GM12864 (cell line): ENCODE measurements at places on chromosomes 4 and X.

DNA sequence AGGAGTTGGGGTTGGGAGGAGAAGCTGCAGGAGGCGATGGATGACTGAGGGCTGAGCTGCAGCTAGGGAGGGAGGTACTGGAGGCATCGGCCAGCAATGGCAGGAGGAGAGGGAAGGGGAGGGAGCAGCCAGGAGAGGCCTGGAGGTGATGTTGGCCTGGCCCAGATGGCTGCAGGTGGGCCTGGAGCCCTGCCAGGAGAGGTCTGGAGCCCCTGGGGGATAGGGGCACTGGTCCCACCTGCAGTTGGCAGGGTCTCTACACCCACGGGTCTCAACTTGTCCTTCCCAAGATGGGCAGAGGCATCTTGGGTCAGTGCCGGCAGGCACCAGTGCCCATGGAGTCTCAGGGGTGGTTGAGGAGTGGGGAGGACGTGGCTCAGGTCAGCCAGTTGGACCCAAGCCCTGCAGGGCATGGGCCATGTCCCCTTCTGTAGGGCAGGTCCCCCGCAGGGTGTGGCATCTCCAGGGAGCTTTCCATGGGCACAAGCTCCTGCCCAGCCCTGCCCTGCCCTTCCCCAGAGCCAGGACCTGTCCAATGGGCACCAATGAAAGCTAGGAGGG, 2.7 kb upstream of the MXD4 start:
- no peak for DNase-seq

- no peak for DNase-seq
Measured at GRCh38 chr4:103429283-103429682, 231.1 kb upstream of the CENPE start.

DNA sequence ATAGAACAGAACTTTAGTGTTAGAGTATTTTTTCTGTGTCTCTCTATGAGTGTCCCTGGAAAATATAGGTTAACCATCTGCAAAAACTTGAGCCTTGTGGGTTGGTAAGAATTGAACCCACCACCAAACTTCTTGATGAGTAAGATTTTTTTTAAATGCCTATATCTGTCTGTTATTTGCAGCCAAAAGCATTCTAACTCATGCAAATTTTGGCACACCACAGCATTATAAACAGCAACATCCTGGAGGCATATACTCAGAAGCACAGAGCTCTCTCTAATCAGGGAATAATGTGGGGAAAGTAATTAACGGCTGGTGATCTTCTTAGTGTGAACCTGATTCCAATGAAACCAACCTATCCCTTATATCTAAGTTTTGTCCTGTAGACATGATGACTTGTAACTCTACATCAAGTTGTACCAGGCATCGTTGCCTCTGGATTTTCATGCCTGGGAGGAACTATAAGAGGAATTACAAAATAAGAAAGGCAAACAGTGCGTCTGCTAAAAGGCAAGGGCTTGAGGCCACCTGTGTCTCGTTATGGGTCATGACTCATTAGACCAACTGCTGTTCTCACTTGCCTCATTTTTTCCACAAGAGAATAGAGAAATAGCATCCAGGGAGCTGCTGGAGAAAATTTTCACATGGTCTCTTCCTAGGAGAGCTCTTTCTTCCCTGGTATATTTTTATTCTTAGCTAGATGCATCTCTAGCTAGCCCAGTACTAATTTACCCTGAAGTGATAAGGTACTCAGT, 202.4 kb downstream of the CHIC2 start:
- DNase-seq, result no peak

- no peak for DNase-seq
Measured at GRCh38 chr4:184801781-184802696, 23.7 kb downstream of the ACSL1 start.

DNA sequence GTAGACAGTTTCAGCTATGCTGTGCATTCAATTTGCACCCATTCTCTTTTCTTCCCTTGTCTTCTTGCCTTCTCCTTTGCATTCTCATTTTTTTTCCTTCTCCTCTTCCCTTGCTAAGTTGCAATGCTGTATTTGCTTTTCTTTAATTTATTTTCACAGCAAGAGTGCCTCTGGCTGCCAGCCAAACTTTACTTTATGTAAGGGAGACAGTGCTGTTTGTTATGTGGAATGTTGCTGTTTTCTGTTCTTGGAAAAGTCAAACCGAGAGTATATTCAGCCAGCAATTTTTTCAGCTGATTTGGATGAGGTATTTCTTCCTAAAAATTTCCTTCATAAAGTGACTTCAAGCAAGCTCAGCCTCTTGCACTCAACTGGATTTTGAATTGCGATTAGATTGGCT, 1293.4 kb downstream of the ARAP2 start:
- no peak for DNase-seq

GRCh38 chr4:129335276-129335675, 239.3 kb downstream of the C4orf33 start:
- DNase-seq, result no peak

DNA sequence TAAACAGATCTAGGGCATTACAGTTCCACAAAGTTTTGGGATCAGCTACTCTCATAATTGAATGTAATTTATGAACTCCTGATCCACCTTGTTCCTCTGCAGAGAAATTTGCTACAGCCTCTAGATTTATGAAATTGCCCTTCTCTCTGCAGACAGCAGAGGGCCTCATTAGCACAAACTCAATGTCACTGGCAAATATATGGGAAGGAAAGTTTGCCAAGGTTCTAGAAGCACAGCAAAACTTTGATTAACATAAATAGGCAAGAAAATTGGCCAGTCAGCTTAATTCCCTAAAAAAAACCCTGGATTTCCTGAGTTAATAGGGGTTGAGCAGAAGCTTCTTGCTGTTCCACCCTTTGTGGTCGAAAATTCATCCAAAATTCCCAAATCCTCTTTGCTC, 31.5 kb downstream of the PRPS1 start:
- DNase-seq, result no peak

DNA sequence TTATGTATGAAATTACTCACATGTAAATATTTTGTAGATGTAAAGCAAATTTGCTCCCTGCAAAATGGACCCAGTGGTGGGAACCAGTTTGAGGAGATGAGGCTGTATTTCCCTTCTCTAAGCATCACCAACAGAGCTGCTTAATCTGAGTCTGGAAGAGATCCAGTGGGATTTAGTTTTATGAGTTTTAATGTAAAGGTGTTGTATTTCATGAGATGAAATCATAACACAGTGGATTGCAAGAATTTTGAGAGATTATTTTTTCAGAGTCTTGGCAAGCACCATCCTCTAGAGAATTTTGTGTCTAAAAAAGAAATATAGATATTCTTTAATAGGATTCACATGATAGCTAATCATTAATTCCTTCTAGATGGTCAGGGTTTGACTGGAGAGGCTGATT, 35.6 kb upstream of the SFRP2 start:
- DNase-seq, result no peak

DNA sequence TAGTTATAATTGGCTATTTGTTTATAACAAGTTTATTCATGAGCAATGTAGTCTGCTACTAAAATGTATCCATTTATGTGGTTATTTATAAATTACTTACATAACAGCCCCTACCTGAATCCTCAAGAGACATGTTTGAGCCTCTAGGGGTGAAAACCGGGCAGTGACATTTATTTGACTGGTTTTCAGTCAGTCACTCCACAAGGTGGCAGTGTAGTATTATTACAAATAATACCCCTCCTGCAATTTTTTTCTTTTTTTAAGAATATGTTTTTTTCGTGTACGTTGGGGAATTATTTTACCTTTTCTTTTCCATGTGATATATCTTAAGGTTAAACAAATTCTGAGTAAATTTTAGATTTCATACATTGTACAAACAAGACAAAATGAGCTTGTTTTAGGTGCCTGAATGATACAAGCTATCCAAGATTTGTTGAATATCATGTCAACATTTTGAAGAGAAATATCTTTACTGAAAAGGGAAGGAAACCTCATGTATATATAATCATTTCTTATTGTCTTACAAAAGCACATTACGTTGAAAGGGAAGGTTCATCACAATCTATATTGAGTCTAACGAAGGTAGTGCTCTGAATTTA, 598.7 kb upstream of the TECRL start:
- no peak for DNase-seq

DNA sequence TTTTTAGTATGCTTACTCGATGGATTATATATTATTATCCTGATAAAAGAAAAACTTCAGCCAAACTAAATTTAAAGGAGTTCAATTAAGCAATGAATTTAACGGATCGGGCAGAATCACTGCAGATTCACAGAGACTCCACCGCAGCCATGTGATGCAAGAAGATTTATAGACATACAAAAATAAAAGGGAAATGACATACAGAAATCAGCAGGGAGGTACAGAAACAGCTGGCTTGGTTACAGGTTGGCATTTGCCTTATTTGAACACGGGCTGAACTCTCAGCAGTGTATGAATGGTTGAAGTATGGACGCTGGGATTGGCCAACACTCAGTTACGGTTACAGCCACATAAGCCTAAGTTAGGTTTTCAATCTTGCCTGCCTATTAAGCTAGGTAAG, 35.4 kb upstream of the DHRSX start:
- DNase-seq, result no peak

DNA sequence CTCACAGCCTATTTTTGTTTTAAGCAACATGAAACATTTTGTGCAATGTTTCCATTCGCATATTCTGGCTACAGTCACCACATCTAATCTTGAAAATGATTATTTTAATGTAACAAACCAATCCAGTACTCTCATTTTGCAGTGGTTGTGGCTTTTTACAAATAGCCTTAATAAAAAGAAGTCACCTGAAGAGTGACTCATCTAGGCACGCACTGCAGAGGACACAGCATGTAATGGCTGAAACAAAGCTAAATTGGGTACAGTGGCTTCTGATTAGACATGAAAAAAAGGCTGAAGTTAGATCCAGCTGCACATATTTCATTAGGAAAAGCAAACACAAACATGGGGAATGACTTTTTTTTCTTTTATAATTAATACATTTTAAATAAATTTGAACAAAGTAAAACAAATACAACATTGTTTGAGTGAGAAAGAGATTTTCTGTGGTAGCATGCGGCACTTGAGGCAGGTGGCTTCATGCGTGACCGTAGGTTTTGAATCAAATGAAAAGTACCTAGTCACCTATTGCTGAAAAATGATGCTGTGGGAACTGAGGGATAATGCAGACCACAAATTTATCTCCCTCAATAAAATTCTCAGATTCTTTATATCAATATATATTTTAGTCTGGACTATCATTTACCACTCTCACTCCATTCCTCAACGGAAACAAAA, 240.8 kb upstream of the DDX53 start:
- no peak for DNase-seq

- DNase-seq, result no peak
Measured at GRCh38 chr4:168743601-168744000, 246.7 kb downstream of the PALLD start.

DNA sequence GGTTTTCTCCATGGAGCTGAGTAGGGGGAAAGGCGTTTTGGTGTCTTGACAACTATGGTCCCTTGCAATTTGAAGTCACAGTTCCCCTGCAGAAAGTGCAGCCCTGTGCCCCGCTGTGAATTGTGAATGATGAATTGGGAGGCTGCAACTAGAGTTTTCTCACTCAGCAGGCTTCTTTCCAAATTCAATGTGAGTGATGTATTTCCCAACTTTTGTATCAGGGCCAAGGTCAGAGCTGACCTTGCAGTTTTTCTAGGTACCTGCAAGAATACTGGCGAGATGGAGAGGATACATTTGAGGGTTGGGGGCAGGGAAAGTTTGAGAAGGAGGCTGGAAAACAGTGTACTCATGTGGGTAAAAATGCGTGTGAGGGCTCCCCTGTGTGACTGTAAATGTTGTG, 11.7 kb downstream of the PHEX start:
- no peak for DNase-seq

DNA sequence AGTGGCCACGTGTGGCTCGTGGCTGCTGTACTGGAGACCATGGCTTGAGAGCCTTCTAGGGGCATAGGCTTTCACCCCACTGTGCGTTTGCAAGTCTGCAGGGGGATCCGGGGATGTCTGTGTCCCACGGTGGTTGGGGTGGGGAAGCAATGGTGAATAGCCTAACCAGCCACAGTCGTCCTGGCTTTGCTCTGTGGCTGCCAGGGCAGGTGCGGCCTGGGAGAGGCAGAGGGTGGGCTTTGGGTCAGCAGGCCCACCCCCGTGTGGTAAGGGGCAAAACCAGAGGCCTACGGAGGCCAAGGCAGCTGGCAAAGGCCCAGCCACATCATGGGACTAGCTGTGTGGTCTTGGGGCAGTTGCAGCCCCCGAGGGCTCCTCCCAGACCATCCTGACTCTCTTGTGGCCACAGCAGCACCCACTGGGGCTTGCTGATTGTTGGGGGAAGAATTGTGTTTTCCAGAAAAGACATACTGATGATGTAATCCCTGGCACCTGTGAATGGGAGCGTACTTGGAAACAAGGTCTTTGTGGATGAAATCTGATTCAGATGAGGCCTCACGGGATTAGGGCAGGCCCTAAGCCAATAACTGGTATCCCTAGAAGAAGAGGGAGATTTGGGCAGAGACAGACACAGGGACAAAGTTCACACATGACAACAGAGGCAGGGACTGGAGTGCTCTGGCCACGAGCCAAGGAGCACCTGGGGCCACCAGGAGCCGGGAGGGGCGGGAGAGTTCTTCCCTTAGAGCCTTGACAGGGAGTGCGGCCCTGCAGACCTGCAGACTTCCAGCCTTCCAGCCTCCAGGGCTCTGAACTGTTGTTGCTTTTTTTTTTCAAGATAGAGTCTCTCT, 2.9 kb downstream of the CPZ start:
- no peak for DNase-seq

- no peak for DNase-seq
Measured at GRCh38 chr4:26724534-26724933, 136.1 kb upstream of the STIM2 start.

GRCh38 chrX:24955372-24955930, 60.3 kb downstream of the ARX start:
- DNase-seq, result no peak

- no peak for DNase-seq
Measured at GRCh38 chr4:16952462-16952871, 54.0 kb upstream of the LDB2 start.

GRCh38 chrX:130030826-130031225, 48.4 kb downstream of the BCORL1 start:
- no peak for DNase-seq

- DNase-seq, result no peak
Measured at GRCh38 chr4:827209-828081, 1.5 kb upstream of the CPLX1 start.
